ENCODE measurements at places on chromosomes 6 and 20.
A peak's percentile ranks its signal among the peaks of the same experiment; 100 is the strongest.

DNA sequence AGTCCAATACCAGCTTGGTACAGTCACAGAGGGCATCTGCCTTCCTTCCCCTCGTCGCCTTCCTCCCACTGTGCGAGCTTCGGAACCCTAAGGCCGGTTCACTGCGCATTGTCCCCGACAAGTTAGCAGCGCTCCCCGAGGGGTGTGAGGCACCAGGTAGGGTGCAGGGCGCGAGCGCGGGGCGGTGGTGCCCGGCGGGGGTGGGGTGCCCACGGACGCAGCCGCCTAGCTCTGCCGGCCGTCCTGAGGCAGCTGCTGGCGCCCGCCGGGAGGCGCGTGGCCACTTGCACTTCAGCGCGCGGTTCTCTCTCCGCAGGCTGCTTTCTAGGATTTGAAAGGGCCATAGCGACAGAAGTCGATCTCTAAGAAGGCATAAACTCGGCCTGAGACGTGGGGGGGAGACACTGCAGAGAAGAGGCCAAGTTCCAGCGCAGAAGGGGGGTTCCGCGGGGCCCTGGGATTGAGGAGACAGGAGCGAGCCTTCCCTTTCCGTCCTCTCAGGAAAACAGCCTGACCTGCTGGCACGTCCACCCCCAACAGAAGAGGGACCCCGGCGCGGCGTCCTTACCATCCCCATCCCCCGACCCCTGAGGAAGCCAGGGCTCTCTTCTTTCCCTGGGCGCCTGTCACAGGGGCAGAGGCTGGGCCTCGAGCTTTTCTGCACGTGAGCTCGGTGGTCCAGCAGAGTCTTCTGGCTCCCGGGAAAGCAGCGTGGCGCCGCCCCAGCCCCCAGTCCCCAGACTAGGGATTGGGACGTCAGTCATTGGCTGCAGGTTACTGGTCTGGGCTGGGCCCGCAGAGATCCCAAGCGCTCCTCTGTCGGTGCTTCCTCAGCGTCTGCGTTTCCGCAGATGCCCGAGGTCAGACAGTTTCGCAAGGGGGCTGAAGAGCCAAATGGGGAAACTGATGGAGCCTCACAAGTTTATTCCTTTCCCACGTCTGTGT, 15.6 kb upstream of the PRDM13 start:
- DNase-seq: no peak

DNA sequence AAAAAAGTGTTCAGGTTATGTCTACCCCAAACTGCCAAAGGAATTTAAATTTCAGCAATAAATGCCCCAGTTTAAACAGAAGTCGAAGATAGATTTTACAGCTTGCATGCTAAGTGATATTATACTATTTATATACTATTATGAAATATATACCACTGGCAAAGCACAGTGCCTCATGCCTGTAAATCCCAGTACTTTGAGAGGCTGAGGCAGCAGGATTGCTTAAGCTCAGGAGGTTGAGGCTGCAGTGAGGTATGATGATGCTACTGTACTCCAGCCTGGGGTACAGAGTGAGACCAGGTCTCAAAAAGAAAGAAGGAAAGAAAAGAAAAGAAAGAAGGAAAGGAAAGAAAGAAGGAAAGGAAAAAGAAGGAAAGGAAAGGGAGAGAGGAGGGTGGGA, 102.1 kb downstream of the MTFR2 start:
- DNase-seq: no peak

DNA sequence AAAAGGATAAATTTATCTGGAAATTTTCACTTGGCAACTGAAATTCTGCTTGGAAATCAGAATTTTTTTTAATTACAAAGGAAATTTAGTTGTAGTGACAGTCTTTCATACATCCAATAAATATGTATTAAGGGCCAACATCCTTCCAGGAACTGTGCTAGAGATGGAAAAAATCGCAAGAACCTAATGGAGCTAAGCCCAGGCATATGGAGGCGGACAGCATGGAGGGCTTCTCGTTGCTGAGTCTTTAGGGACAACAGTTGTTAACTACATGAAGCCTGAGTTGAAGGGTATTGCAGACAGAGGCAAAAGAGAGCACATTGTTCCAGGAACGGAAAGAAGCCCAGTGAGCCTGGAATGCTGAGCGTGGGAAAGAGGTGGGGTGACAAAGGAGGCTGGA, 208.9 kb downstream of the IBTK start:
- no peak for DNase-seq

DNA sequence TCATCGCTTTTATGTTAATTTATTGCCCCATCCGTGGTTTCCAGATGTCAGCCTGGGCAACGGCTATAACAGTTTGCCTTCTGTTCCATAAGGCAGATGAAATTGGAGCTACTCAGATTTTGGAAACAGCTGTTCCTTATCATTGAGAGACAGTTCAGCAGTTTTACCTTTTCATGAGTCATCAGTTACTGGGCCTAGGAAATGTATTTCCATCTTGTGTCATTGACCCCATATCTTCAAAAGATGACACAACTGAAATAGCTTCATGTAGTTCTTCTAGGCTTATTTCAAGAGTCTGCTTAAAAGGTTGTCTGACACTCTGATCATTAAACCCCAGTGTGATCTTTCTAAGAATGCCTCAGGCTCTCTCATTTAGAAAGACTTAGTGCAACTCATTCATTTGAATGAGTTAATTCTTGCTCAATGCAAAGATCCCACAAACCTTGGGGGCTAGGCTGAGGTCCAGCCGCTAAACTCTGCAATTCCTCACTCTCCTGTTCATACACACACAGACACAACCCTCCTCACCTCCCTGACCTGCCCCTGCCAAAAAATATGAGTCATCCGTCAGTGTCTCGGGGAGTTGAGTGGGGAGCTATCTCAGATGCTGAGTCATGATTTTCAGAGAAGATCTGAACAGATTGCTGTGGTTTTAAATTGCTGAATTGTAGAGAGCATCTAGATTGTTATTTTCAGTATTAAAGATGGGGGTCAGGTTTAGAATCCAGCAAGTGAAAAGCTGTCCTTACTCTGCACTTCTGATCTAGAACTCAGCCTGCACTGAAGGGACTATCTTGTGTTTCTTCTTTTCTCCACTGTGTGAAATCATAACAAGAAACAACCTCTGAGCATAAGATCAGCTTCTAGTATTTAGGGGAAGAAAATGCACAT, 61.8 kb downstream of the RPP40 start:
- DNase-seq: peak; percentile 27

DNA sequence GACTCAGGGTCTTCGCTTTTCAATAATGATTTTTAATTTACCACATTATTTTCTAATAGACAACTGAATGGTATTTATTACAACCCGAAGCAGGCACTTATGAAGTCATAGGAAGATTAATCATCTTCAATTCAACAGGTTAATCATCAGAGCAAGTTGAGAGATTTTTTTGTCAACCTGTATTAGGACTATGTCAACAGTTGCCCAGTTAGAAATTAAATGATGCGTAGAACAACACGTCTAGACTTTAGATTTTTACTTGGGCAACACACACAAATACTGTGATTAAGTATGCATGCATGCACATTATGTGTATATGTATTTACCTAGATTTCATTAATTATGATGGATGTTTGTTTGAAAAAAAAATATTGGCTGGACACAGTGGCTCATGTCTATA, 4.3 kb downstream of the ILRUN start:
- DNase-seq: no peak

- DNase-seq: no peak
Measured at GRCh38 chr20:34573541-34574300, 15.2 kb downstream of the MAP1LC3A start.

GRCh38 chr20:11403711-11404110, 514.0 kb upstream of the BTBD3 start:
- no peak for DNase-seq

- no peak for DNase-seq
Measured at GRCh38 chr20:45235995-45236394, 14.8 kb downstream of the SEMG2 start.

GRCh38 chr6:85673198-85674139, 30.8 kb upstream of the SYNCRIP start:
- DNase-seq: no peak

DNA sequence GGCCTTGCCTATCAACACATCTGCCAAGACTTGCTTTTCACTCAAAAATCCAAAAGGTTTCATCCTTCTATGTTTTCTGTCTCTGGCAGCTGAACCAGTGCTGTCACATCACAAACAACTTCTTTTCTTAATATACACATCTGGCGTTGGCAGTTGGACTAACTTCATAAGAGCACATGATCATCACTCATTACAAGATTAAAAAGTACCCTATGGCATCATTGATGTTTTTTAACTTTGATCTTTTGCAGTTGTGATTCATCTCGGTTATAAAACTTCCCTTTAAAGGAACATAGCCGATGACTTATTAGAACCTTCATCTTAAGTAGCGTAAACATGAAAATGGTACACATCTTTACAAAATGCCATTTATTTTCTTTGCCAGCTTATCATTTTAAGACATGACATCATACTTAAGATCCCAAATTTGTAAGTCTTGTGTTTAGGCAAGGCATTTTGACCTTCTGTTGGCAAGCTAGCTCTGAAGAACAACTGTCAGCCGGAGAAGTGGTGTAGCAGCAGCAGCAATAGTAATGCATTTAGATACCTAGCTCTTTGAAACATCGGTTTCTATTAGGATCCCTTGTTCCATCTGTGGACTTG, 64.2 kb upstream of the SUPT3H start:
- no peak for DNase-seq

DNA sequence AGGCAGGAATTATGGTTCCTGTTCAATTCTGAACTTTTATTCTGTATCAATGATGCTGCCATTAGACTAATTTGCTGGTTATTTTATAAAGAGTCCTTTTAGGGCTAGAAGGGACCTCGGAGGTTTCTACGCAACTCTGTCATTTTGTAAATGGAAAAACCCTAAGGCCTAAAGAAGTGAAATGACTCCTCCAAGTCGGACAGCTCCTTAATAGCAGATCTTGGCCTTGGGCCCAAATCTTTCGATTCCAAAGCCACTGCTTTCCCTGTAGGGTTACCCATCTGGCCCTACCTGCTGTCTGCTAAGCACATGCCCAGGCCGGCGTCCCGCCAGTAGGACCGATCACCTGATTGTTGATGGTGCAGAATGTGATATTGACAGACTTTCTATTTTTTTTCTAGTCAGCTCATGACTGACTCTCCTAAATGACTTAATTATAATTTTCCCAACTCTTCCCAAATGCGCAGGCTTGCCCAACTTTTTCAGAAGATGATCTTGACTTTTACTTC, 40.2 kb downstream of the PLEKHG1 start:
- DNase-seq: no peak

DNA sequence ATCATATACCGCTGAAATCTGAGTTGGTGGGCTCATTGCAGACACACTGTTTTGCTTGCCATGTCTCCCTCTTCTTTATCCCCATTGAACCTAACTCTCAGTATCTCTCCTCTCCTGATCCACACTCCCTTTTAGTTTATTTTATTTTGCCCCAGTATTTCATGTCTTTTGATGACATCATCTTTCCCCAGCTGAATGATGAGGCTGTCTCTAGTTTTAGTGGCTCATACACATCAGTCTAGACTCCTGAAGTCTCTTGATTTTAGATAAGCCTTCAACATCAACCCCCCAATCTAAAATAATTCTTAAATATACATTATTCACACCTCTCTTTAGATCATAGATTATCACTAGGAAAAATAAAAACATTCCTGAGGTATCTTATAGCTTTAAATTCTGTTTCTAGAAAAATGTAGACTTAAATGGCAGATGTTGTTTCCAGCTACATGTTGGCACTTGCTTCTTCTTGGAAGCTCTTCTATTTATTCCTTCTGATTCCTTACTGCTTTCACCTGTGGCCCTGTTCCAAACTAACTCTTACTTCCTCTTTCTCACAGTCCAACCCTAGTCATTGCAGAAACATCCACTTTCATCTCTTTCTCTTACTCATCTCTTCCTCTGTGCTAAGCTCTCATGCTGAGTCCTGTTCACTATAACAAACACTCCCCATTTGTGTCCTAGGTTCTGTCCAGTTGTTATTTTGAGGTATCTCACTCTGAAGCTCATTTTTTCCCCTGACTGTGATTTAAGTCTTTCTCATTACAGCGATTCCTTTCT, 191.9 kb upstream of the SLC35B3 start:
- peak; percentile 12 for DNase-seq

GRCh38 chr20:59164686-59165391, 1.2 kb downstream of the ZNF831 start:
- DNase-seq: no peak

GRCh38 chr6:5731435-5731834, 275.3 kb downstream of the NRN1 start:
- no peak for DNase-seq
